ENCODE measurements at places on chromosomes 4 and X. TPM values are rescaled to one million over a fixed set of nuclear protein-coding genes. Genes with fewer than 3 reads are reported as not detected.
A peak's percentile ranks its signal among the peaks of the same experiment; 100 is the strongest.

GRCh38 chrX:72041176-72041575 lies 90.5 kb downstream of the RTL5 start:
- no peak for DNase-seq

DNA sequence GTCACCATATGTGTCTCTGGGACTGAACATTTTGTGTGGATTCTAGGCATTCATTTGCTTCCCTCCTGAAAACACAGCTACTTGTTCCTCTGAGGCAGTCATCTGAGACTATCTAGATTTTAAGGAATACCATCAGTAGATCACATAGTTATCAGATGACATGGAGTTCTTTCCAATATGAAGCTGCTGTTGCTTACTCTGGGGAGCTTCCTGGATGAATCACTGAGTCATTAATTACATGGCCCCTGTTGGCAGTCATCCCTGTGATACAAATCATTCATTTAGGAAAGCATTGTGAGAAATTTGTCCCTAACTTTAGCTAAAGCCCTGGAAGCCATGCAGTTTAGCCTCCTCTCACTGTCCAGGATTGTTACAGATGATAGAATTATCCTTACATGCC lies 98.2 kb upstream of the ARSJ start:
- DNase-seq: no peak

GRCh38 chrX:134880866-134881265 lies 109.9 kb upstream of the SMIM10 start:
- DNase-seq: no peak

DNA sequence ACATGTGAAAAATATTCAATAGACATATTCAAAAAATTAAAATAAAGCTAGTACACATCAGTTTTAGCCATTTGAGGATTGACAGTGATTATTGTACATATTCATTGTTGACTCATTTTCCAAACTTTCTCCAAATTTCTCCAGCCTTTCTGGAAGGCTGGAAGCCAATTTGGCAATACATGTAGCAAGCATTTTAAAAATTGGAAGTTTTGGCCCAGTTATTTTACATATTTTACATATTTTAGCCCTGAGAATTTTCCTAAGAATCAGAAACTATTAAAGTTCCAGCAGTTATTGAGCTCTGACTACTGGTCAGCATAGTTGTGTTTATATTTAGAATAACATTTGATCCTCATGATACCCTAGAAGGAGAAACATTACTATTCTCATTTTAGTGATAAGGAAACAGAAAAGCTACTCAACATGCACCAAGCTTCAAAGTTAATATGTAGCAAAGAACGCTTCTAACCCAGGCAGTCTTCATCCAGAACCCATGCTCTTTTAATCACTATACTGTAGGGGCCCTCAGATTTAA lies 3.2 kb downstream of the CABS1 start:
- no peak for DNase-seq

GRCh38 chrX:136057567-136057966 lies 72.3 kb downstream of the SLC9A6 start:
- no peak for DNase-seq

DNA sequence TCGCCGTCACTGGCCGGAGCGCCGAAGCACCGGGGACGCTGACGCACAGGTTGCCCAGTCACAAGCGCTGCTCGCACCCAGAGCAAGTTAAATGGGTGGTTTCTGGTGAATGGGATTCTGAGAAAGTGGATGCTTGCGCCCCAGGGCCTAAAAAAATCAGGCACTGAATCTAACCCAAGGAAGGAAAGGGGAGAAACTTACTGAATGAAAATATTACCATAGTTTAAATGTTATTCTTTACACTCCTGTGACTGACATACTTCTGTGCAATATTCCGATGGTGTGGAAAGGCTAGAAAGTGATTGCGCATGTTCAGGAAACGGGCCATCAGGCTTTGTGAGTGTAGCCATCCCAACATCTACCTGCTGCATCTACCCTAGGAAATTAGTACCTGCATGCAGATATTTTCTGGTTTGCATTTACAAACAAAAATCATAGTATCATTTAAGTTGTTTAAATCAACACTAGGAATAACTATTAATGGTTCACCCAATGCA lies 838 bp upstream of the ABCG2 start:
- no peak for DNase-seq

GRCh38 chr4:155402941-155403340 lies 26.2 kb upstream of the MAP9 start:
- no peak for DNase-seq

- no peak for DNase-seq
Measured at GRCh38 chrX:24392709-24393108, 32.3 kb downstream of the SUPT20HL1 start.

DNA sequence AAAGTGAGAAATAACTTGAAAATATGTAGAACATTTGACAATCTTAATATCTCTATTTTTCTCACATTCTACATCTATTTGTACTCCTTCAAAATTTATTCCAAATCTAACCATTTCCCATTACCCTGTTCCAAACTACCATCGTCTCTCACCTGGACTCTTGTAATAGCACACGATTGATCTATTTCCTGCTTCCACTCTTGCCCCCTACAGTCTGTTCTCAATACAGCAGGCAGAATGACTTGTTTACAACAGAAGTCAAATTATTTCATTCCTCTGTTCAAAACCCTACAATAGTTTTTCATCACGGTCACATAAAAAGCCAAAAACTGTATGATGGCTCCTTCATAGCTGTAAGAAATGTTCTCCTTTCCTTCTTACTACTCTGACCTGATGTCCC lies 21.1 kb upstream of the LUZP4 start:
- DNase-seq: peak; percentile 61

- no peak for DNase-seq
Measured at GRCh38 chr4:159778298-159778697, 675.4 kb downstream of the RAPGEF2 start.

DNA sequence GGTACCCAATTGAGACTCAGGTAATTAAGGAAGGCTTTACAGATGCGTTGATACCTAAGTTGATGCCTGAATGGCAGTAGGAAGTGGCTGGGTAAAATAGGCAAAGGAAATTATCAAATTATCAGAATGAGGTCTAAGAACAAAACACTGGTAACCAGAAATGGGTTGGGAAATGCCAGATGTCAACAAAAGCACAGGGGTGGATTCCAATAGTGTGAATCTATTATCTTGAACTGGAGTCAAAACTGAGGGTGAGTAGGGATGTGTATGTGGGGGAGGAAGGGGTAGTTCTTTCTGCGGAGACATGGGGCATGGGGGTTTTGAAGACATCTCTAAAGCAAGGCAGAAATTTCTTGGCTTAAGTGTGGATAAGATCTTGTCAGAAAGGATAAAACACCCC lies 16.0 kb upstream of the SEPTIN6 start:
- no peak for DNase-seq

GRCh38 chrX:1600406-1601050 lies 9.1 kb downstream of the AKAP17A start:
- no peak for DNase-seq

GRCh38 chr4:4631150-4631549 lies 89.3 kb upstream of the STX18 start:
- no peak for DNase-seq

DNA sequence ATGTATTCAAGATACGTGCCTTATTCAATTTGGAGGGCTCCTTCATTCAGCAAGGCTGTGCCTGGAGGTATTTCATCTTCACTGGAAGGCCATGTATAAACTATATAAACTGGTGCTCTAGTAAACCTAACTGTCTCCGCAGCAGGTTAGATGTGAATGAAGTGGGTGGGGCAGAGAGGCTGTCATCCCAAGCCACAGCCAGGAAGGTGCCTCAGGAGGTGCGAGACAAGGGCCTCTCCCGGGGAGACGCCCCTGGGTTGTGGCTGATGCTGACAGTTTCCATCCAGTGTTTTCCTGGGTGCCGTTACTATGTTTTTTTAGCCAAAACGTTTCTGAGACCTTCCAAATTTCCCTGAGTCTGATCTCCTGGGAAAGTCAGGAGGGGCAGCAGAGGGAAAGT lies 221.5 kb upstream of the RPL34 start:
- no peak for DNase-seq

GRCh38 chrX:109795682-109796081 lies 62.6 kb upstream of the ACSL4 start:
- no peak for DNase-seq

Gene SYNPO2
- total RNA-seq: 1.2 TPM

Gene HEPH
- total RNA-seq: not detected

Gene LRAT
- not detected for total RNA-seq

Gene BTK
- total RNA-seq: 81.6 TPM

Gene CC2D2A
- total RNA-seq: not detected
